8988T (cell line): ENCODE measurements at places on chromosomes 5 and 9.

- DNase-seq, result peak; percentile 33
Measured at GRCh38 chr9:112012026-112012902, 115.7 kb downstream of the UGCG start.

DNA sequence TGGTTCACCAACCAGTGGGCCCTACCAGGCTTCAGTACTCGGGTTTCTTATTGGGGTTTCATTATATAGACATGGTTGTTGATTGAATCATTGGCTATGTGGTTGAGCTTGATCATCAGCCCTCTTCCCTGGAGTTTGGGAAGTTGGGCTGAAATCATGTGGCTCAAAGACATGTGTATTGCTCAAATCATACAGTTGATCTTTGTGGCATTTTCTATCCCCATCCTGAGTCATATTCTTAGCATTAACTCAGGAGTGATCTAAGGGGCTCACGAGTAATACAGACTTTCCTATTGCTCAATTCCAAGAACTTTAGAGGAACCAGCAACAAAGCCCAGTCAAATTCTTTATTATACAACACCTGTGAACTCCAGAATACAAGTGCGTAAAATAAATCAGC is 66.2 kb downstream of the SMC5 start:
- no peak for DNase-seq

DNA sequence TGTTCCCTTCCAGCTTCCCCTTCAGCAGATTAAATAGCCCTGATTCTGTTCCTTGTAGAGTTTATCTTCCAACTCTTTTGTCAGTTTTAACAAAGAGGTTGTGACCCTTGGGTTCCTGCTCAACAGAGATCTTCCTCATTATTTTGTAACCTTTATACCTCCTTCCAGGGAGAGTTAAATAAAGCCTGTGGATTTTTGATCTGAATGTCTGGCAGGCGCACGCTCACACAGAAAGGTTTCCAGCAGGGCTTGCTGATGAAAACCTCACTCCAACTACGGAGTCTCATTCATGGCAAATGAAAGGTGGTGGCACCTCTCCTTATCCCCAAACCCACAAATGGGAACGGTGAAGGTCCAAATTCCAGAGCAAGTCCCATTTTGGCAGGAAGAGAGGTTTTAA is 129.0 kb downstream of the SREK1 start:
- no peak for DNase-seq

DNA sequence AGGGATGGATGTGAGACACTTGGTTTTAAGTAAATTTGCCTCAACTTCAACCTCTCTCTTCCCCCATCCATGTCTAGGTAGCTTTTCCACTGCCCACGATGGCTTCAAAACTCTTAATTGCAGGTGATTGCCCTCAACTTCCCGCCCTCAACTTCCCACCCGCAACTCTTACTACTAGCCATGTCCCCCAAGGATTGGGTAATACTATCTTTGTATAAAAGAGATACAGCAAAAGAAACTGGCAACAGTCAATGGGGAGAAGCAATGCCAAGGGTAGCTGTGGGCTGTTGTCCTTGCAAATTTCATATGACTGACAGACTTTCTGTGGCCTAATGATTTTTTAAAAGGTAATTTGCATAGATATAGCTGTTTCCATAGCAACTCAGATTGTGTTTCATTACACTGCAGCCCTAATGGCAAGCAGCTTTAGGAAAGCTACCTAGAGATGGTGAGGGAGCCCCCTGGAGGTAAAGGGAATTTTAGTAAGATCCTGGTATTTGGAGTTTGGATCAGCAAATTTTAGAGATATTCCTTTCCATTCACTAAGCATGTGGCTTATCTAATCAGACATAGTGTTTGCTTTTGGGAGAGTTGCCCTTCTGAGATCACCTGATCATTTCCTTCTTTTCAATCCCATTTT is 421.5 kb upstream of the DAP start:
- DNase-seq, result no peak

DNA sequence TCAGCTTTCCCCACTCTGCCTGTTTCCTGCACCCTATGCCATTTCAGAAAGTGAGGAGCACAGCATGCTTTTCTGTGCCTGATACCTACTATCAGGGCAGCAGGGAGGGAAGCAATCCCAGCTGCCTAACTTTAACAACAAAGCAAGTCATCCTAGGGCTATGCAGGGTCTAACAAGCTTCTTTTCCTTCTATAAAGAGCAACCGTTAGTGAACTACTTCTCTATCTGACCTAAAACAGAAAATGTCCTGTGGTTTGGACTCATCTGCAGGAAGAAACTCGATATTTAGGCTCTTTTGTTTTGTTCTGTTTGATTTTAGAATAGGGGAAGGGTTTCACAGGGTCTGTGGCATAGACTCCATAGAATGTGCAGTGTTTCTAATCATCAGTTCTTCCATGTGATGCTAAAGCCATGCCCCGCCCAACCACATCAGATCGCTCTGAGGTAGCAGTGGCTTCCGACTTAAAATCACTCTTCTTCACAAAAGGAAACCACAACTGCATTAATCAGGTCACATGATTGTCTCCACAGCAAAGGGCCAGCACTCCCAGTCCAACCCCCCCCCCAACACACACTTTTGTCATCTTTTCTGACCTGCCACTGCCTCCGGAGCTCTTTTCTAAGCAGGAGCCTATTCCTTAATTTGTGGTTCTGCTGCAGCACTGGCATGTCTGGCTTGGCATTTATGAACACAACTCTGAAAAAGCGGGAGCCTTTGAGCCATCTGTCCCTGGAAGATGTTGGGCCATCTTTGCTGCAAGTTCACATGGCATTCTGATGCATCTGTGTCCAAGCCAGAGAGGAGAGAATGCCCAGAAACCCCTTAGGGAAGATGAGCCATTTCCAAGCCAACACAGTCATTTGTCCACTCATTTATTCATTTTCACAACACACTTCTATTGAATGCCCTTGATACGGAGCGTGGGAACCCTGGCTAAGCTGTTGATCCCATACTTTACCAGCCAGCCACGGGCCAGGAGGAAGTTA is 71.6 kb downstream of the CFAP90 start:
- no peak for DNase-seq

- DNase-seq, result no peak
Measured at GRCh38 chr9:33437898-33438297, 9.5 kb downstream of the AQP3 start.

DNA sequence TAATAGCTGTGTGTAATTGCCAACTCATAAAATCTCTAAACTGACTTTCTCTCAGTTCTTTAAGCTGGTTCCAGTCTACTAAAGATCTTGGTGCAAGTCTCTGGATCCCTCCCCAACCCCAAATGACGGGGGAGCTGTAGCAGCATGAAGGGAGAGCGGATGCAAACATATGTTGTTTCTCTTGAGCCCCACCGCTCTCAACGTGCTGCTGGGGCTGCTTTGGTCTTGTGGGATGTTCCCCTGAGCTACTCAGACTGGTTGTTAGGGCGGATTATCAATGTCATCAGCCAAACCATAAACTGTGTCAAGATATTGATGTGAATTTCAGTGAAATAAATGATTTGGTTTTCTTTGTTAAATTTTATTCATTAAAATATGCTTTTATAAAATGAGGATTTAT is 40.9 kb upstream of the APC start:
- DNase-seq, result no peak

DNA sequence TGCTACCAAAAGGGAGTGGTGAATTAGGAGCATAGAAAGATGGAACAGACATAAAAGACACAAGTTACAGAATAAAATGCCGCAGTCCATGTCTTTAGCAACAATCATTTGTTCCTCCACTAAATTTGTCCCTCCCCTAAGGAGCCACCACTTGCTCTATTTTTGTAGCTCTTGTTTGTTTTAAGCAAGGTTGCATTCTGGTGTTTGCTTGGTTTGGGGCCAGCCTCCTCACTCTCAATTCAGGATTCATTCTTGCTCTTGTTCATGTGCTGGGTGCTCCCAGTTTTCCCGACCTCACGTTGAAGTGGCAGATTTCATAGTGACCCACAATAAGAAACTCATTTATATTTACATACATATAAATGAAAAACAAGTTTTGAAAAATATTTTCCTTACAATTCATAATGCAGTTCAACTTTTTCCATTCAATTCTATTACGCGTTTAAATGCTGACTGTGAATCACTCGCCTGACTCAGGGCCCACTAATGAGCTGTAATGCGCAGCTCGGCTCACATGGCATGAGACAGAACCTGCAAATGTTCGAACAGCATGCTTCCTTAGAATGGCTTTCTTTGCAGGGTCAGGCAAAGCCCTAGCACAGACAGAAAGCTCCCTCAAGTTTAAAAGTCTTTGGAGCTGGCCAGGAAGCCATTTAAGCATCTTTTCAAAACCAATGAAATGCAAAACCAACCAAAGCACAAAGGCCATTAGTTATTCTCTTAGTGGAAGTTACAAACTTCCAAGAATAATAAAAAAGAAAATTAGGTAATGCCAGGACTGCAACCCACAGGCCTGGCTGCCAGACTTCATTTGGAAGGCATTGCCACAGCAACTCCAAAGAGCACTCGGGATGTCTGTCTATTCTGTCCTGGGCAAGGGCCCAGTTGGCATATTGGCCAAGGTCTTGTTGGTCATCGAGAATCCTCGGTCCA is 41.7 kb downstream of the RETREG1 start:
- DNase-seq, result no peak

- DNase-seq, result no peak
Measured at GRCh38 chr9:116544896-116545295, 142.2 kb upstream of the TRIM32 start.

GRCh38 chr5:75756211-75756610 is 39.0 kb upstream of the POC5 start:
- no peak for DNase-seq

DNA sequence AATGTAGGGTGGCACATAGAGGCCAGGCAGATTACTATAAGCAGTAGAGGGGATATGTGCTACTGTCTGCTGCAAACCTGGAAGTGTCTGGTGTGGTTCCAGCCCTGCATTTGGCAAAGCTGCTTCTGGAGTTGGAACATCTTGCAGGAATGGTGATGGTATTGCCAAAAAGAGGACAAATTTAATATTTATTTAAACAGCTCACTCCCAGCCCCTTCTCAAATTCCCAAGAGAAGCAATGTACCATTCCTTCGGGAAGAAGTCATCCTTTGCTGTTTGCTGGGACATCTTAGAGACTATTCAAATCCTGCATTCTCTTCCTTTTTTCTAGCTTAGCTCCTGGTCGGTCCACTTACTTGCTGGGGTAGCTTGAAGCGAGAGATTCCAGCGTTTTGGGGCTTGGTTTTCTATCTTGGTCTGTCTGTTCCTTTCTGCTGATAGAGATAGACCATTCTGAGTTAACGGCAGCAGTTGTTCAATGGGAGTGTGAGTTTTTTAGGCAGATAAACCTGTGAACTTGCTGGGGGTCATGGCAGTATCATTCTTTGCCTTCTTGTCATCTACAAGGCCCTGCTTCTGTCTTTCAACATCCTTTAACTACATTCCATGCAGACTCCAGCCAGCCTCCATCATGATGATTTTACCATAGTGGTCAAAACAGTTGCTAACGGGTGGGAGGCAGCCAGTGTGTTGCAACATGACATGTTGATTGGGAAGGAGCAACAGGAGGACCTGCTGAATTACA is 69.9 kb downstream of the RCL1 start:
- DNase-seq, result no peak

- DNase-seq, result no peak
Measured at GRCh38 chr9:97638666-97639065, 5.0 kb downstream of the NCBP1 start.

- DNase-seq, result no peak
Measured at GRCh38 chr5:103896593-103896992, 334.0 kb upstream of the NUDT12 start.

GRCh38 chr9:129351058-129351641 is 173.1 kb upstream of the IER5L start:
- DNase-seq, result no peak
